ENCODE measurements at places on chromosomes 12 and 14.

DNA sequence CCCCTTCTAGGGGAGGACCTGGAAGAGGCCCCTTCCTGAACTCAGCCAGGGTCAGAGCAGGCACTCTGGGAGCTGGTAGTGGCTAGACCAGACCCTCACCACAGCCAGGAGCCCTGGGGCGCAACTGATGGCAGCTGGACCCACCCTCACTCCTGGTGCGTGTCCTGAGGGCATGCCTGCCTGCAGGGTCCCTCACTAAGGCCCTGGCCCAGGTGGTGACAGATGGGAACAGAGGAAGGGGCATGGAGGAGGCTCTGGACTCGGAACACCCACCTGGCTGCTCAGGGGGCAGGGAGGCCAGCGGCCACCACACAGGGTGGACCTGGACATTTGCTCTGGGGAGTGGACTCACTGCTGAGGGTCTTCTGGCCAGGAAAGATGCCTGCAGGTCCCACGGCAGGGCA lies 342.2 kb upstream of the SFSWAP start:
- no peak for DNase-seq

GRCh38 chr12:93072340-93072739 lies 143.2 kb upstream of the EEA1 start:
- no peak for DNase-seq

GRCh38 chr12:91889910-91890309 lies 255.7 kb downstream of the BTG1 start:
- DNase-seq: no peak

GRCh38 chr14:89256283-89256682 lies 160.8 kb downstream of the FOXN3 start:
- DNase-seq: no peak

DNA sequence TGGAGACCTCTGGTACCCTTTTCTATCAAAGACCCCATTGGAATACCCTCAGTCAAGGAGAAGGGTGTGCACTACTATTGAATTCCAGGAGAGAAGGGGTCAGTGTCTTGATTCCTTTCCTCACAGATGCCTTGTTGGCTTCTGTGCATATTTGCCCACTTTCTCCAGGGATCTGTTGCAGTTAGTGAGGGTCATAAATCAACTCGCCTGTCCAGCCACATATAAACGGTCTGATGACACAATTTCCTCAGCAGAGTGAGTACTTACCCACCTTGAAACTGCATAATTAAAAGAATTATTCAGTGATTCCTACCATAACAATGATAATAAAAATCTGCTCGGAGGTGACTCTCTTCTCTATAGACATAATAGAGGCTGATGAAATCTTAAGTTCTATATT lies 13.9 kb upstream of the DCD start:
- no peak for DNase-seq

GRCh38 chr14:90442388-90442787 lies 45.6 kb downstream of the CALM1 start:
- DNase-seq: no peak

DNA sequence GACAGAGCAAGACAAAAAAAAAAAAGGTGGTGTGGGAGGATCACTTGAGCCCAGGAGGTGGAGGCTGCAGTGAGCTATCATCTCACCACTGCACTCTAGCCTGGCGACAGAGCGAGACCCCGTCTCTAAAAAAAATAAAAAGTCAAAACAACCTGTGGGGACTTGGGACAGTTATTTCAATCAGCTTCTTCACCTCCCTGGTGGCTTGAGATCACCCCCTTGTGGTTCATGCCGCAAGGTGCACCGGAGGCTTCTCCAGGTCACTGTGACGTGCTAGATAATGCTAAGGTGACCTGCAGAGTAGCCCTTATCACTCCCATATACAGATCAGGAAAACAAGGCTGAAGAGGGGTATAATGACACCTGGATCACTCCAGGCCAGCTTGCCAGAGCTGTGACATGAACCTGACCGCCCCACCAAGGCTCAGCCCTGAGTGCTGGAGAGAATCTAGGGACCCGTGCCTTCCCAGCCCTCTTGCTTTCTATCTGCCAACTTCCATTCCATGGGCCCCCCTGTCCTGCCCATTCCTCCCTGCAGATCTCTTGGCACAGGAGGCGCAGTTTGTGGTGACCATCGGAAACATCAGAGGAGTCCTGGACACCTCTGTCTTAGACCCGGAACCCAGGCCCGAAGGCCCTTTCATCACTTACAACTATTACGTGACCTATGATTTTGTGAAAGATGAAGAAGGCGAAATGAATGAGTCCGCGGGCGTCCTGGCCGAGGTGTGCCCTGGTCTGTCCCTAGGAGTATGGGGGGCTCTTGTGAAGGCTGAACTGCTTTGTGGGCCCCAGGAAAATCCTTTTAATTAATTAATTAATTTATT lies 8.1 kb downstream of the LRRC43 start:
- no peak for DNase-seq

DNA sequence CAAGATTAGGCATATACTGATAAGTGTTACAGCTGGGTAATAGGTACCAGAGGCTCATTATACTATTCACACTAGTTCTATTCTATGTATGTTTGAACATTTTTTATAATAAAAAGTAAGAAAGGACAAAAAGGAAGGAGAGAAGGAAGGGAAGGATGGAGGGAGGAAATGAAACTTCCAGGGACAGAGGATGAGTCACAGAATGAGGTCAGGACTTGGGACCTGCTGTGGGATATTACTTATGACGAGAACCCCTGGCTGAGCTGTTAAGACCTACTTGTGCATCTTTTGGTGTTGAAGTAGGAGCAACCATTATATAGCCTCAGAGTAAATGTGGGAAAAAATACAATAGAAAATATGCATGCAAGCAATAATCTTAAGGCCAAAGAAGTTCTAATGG lies 16.7 kb upstream of the TMEM260 start:
- DNase-seq: no peak

DNA sequence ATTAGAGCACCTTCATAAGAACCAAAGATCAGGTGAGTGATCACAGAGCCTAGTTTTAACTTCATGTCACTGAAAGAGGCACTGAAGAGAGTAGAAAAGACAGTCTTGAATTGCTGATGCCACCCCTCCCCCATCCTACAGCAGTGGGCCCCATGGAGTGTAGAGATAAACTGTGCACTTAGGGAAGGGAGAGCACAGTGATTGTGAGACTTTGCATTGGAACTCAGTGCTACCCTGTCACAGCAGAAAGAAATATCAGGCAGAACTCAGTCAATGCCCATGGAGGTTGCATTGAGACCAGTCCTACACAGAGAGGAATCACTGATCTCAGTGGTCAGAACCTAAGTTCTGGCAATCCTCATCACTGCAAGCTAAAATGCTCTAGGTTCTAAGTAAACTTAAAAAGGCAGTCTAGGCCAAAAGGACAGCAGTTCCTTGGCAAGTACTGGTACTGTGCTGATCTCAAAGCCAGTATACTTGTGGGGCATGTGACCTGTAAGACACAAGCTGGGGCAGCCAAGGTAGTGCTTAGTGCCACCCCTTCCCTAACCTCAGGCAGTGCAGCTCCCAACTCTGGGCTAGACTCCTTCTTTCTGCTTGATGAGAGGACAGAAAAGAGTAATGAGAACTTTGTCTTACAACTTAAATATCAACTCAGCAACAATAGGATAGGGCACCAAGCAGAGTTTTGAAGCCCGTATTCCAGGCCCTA lies 94.1 kb downstream of the FSCB start:
- DNase-seq: no peak

GRCh38 chr14:103882503-103883262 lies 35.3 kb upstream of the PPP1R13B start:
- no peak for DNase-seq

DNA sequence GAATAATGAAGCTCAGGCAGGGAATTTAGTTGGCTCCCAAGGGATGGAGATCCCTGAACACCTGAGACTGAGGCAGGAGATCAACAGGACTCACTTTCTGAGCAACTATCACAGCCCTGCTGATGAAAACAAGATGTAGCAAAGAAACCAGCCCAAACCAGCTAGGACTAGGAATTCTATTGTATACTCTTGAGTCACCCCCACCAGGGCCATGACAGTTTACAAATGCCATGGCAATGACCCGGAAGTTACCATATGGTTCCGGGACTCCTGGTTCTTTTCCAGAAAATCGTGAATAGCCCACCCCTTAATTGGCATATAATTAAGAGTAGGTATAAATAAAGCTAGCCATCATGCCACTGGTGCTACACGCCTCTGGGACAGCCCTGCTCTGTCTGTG lies 46.0 kb upstream of the OASL start:
- DNase-seq: no peak

- no peak for DNase-seq
Measured at GRCh38 chr12:104588047-104588920, 131.5 kb downstream of the CHST11 start.

- DNase-seq: no peak
Measured at GRCh38 chr12:131620520-131620919, 90.4 kb upstream of the SFSWAP start.

DNA sequence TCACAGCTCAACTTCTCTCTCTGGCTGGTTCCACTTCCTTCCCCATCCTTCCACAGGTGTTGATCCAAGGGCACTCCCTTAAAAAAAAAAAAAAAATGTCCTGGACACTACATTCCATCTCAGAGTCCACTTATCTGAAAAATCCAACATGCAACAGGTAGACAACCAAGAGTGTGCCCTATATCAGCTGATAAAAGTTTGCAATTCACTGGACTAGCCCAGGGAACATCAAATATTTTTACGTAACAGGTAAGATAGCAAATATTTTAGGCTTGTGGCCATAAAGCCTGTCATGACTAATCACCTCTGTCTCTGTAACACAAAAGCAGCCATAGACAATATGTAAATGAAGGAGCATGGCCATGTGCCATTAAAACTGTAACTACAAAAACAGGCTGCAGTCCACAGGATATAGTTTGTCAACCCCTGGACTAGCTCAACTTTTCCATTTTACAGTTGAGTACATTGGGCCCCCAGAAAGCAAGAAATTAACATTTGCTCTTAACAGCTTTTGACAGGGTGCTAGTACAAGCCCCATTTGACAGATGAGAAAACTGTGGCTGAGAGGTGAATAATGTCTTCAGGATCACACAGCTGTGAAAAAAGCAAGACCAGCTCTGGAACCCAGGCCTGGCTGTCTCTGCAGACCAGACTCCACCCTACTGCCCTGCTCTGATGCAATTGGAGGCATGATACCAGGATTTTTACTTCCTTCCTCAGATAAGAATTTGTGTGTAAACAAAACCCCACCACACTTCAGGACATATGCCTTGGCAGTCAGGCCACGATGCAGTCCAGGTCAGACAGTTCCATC lies 68.9 kb downstream of the CMKLR1 start:
- DNase-seq: no peak

DNA sequence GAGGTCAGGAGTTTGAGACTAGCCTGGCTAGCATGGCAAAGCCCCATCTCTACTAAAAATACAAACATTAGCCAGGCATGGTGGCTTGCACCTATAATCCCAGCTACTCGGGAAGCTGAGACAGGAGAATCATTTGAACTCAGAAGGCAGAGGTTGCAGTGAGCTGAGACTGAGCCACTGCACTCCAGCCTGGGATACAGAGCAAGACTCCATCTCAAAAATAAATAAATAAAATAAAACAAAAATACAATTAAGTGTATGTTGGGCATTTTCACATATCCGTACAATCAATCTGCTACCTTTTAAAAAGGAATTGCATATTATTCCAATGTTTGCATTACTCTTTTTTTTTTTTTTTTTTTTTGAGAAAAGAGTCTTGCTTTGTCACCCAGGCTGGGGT lies 47.7 kb upstream of the HECTD1 start:
- no peak for DNase-seq

DNA sequence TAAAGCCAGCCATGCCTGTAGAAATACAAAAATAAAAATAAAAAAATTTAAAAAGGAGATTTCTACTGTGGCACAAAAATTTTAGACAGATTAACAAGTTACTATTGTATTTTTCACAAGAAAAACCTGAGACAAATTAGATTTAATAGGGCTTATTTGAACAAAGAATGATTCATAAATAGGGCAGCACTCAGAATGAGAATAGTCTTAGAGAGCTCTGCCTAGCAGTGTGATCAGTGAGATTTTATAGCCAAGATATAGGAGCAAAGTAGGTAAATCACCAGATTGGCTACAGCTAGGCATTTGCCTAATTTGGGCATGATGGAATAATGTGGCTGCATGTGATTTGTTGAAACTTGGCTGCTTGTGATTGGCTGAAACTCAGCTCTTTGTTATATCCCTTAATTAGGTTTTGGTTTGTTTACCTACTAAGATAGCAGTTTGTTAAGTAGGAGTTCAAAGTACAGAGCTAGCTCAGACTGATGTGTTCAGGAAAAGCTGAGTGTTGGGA lies 279.7 kb upstream of the TMTC1 start:
- DNase-seq: no peak

DNA sequence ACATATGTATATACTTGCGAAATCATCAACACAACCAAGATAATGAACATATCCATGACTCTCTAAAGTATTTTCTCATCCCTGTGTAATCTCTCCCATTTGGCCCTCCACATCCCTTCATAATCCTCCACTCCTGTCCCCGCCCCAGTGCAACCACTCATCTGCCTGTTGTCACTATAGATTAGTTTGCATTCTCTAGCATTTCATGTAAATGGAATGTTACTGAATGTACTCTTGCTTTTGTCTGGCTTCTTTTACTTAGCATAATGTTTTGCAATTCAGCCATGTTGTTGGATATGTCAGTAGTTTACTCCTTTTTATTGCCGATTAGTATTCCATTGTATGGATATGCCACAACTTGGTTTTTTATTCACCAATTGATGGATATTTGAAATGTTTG lies 99.1 kb downstream of the BICD1 start:
- DNase-seq: no peak

DNA sequence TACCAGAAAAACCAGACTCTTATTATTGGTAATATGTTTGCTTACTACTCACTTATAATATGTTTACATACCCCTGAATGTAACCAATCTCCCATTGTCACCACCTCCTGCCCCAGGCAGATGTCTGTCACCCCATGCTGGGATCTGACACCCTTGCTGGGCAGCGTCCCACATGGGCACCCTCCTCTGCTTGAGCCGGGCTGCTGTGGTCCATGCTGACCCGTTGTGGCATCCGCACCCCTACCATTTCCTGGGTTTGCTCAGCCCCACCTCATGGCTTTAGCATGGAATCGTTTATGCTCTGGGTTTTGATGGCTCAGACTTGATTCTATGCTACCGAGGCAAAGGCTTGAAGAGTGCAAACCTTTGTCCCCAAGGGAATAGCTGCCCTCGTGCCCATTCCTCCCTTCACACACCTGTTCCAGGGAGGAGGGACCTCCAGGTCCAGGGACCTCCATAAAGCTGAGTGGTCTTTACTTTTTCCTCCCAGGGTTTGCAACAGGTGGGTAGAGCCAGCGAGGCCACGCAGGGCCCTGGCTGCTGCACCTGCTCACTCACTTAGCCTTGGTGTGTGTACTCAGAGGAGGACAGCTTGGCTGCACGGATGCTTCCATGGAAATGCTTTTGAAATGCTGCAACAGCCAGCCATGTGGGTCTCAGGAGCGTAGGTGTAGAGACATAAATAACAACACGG lies 68.7 kb downstream of the PRMT8 start:
- no peak for DNase-seq

GRCh38 chr14:35389315-35389667 lies 15.3 kb downstream of the NFKBIA start:
- DNase-seq: no peak

- DNase-seq: no peak
Measured at GRCh38 chr12:113700943-113701342, 229.3 kb upstream of the LHX5 start.

Data from amniotic stem cell (primary cell).